AG09319 (cell line): ENCODE measurements at places on chromosomes 6 and 20.
A peak's percentile ranks its signal among the peaks of the same experiment; 100 is the strongest.

- no peak for DNase-seq
These were observed 411.8 kb downstream of the CDKAL1 start for GRCh38 chr6:20946022-20946421.

DNA sequence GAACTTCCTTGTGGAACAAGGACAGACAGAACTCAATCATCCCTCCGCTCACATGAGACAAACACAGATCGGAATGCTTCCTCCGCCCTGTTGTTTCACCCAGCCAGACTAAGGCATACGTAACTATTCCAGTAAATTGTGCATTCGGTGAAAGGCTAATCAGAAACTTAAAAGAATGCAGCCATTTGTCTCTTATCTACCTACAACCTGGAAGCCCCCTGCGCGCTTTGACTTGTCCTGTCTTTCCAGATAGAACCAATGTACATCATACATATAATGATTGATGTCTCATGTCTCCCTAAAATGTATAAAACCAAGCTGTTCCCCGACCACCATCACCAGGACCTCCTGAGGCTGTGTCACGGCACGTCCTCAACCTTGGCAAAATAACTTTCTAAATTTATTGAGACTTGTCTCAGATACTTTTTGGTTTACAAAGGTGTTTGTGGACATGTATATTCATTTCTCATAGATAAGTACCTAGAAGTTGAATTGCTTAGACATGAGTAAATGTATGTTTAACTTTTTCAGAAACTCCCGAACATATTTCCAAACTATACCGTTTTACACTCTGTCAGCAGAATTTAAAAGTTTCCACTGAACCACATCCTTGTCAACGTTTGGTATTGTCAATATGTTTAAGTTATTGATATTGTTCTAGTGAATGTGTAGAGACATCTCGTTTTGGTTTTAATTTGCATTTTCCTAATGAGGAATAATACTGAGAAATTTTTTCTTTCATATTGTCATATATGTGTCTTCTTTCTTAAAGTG lies 197.6 kb upstream of the THBS2 start:
- no peak for DNase-seq

DNA sequence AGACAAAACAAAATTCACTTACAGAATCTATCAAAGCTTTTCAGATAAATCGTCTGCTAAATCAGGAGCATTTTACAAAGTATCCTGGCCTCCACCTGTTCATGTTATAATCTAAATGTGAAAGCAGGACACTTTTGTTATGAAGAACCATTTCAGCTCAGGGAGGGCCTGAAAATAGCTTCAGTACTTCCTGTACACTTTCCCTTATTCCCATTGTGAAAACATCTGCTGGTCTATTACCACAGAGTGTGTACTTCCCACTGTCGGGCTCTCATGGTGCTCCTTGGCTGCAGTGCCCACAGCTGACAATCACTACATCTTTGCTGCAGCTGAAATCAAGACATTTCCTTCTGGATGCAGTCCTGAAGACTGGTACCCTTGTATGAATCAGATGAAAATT lies 128.1 kb downstream of the OPRM1 start:
- no peak for DNase-seq

GRCh38 chr6:6856538-6857523 lies 250.9 kb upstream of the RREB1 start:
- DNase-seq, result no peak

DNA sequence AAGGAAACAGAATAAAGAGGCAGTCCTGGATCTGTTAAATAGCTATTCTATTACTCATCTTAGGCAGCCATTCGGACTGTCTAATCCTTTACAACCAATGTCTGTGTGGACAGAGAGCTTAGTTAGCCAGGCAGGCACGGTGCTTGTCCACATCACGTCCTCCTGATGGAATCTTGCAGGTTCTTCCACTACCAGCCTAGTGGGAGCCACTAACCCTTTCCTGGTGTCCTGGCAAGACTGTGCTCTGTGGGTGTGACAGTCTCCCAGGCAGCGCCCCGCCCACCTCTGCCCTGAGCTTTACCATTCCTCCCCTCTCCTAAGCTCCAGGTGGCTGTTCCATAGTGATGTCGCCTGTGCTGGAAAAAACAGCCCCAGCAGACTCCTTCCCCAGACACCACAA lies 78.3 kb upstream of the CLDN20 start:
- DNase-seq, result no peak

GRCh38 chr20:59829786-59830664 lies 103.4 kb downstream of the SYCP2 start:
- no peak for DNase-seq

DNA sequence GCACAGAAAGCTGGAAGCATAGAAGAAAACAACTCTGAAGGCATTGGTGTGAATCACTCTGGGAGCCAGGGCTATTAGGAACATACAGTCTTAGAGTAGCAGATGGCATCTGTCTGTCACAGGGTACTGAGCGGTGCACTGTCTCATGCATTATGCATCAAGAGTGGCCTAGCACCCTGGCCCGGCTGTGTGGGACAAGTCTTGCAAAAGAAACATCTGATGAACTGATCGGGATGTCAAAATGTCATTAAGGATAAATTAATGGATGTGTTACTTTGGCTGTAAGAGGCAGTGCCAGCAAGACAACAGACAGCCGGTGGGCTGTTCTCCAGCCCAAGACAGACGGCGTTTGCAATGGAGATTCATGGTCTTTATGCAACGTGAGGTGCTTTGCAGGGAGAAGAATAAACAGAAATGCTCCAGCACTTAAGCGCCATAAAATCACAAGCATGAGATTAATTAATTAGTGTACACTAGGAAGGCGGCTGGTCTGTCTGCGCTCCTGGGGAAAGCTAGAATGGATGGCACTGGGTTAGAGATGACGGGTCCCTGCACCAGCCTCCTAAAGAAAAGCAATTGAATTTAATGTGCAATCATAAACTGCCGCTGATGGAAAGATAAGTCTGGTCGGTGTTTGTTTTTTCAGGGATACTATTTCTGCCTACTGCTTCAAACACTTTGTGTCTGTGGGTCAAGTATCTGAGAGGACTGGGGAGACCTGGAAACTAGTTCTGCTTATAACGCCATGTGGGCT lies 600.6 kb upstream of the CHD6 start:
- no peak for DNase-seq

DNA sequence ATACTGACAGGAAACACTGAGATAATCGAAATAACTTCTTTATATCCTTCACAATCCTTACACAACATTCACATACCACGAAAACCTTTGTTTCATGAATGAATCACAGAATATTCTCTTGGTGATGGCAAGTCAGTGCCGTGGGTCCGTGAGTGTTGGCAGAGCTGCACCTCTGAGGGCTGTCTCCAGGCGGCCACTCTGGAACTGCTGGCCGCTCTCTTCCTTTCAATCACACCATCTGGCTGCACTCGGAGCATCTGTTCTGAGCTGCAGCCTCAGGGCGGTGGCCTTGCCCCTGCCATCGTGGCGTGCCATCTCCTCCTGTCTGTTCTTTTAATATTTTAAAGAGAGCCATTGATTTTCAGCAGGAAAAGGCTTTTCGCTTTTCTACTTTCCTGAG lies 129.4 kb upstream of the AFDN start:
- DNase-seq, result no peak

GRCh38 chr6:41705996-41706835 lies 29.2 kb downstream of the TFEB start:
- DNase-seq, result peak; percentile 37

DNA sequence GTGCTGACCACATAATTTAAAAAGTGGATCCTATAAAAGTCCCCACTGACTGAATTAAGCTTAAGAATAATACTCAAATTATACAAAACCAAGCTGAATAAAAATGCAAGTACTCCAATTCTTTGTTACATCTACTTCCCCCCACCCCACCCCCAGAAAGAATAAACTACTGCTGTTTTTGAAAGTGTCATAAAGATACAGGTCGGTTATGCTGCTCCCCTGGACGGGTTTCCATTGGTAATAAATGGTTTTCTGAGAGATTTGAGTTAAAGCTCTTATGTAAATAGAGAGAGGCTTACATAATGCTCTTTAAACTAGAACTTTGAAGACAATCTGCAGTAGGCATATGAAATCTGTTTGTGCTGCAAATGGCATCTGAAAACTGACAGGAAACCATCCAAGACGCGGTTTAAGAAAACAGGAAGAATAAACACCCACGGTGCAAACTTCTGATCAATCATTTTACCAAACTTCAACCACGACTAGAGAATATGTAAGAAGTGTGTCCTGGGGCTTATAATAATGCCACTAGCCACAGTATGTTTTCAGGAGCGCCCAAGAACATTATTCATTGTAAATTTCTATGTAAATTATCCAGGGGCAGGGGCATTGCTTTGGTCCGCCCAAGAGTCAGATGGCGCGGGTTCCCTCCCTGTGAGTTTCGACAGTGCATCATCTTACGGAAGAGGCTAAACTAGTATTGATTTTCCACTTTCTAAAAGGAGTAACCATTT lies 10.8 kb upstream of the POU3F2 start:
- DNase-seq, result no peak

- DNase-seq, result no peak
These were observed 72.4 kb upstream of the GTSF1L start for GRCh38 chr20:43799150-43799711.

GRCh38 chr20:31720486-31721407 lies 1.9 kb downstream of the BCL2L1 start:
- DNase-seq, result no peak

GRCh38 chr6:36113703-36114102 lies 16.6 kb upstream of the MAPK13 start:
- no peak for DNase-seq

DNA sequence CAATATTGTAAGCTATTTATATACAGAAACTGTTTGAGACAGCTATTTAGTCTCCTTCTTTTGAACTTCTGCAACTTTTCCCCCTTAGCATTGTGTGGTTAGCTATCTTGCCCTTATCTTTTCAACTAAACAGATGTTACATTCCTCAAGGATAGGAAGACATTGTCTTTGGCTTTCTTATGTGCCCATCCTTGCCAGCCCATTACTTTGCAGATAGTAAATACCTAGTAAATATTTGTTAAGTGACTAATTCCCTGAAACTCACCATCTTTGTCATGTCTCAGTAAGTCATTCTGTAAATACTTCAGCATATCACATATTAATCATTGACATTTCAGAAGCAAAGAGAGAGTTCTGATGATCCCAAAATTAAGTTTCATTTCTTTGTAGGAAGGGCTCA lies 69.1 kb upstream of the FLRT3 start:
- no peak for DNase-seq

- DNase-seq, result peak; percentile 89
These were observed 32.5 kb upstream of the PIM1 start for GRCh38 chr6:37137201-37138090.

DNA sequence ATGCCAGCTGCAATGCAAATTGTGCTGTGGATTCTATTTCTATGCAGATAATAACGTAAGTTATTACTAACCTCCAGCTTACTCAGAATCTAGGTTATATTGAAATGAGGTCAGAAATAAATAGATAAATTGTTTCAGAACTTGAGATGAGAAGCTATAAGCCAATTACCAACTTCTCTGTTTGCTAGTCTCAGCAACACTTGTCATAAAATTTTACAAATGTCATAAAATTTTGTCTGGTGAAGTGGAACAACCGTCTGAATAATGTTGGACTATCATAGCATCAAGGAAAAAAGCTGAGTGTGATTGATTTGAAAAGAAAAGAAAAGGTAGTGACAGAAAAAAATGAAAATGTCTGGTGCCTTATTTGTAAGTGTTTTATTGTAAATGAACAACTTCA lies 36.7 kb downstream of the COL9A1 start:
- DNase-seq, result no peak

DNA sequence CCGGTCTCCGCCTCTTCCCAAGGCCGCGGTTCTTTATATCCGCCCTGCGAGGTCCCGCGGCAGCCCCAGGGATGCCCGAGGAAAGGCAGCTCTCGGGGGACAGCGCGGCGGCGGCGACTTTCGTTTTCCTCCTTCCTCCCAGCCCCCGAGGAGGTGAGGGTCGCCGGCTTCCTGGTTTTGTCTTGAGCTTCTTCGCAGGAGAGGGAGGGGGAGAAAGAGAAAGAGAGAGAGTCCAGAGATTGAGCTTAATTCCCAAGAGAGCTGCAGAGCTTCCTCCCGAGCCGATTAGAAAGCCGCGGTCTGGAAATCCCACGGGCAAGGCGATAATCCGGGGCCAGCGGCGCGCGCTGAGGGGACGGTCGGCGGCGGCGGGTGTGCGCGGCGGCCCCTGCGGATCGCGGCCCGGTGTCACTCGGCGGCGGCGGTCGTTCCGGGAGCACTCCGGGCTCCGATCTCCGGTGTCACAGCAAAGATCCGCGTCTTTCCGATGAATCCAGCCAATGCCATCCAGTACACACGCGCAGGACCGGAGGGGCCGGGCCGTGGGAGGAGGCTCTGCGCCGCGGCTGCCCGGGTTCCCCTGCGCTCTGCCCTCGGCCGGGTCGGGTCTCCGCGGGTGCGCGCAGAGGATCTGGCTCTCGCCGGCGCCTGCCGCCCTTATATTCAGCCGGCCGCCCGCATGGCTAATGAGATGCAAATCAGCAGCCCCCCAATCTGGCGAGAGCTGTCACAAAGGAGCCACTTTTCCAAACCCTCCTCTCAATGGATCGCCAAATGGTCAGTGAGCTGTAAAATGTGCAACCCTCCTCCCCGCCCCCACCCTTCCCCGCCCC lies at the start of gene DLL1:
TSS of gene DLL1 (minus strand) at position 783 of the 833 bp plus-strand sequence. CDS start 939 bp downstream, outside the sequence.
- DNase-seq, result no peak

- no peak for DNase-seq
These were observed 4.5 kb downstream of the ENPP3 start for GRCh38 chr6:131641554-131641953.

- no peak for DNase-seq
These were observed 1.0 kb upstream of the TOMM34 start for GRCh38 chr20:44961011-44961869.

- DNase-seq, result no peak
These were observed 312.0 kb downstream of the MMUT start for GRCh38 chr6:49151033-49151432.

GRCh38 chr20:17300113-17300512 lies 73.3 kb downstream of the PCSK2 start:
- no peak for DNase-seq

DNA sequence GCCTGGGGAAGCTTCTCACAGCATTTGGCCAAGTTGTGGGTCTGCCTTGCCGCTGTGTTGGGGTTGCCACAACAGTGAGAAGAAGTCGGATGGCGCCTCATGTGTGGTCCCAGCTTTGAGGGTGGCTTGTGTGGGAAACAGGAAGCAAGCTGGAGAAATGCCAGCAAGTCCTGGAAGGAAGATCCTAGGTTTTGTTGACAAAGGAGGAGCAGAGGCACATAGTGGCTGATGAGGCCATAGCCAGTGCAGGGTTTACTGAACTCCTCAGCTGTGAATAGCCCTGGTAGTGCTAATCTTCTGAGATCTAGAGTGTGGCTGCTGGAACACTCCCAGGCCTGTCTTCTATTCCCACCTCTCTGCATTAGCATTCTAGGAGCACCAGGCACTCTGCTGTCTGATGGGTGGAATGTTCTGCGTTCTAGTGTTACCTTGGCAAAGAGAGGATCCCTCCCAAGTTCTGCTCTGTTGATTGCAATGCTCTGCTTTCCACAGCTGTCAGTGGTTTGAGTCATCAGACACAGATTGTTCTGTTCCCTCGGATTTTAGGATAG lies 25.2 kb downstream of the SNPH start:
- no peak for DNase-seq

GRCh38 chr6:170297576-170298330 lies 6.9 kb upstream of the DLL1 start:
- DNase-seq, result no peak

- DNase-seq, result no peak
These were observed 29.7 kb downstream of the RPF2 start for GRCh38 chr6:111011360-111012142.
